ENCODE measurements at places on chromosomes 7 and 10. TPM values are rescaled to one million over a fixed set of nuclear protein-coding genes. Genes with fewer than 3 reads are reported as not detected.

GRCh38 chr7:129213828-129214227, 11.0 kb upstream of the AHCYL2 start:
- H3K4me1 ChIP-seq: 0 out of 2 replicates have a peak, but pooled peaks cover 5% of the 10 kb centered on the region
- peak overlapping the region; percentile 58 for H3K27ac ChIP-seq
- H3K36me3 ChIP-seq: peaks cover 39% of the 10 kb centered on the region
- H3K27me3 ChIP-seq: no peaks in the 10 kb centered on the region
- DNase-seq: peak; percentile 68
- H3K4me3 ChIP-seq: no peak overlapping the region

PLEKHS1 gene
- not detected for total RNA-seq

CLCN1 gene
- total RNA-seq: 0.23 TPM

- peaks cover 9% of the 10 kb centered on the region for H3K27me3 ChIP-seq
- H3K36me3 ChIP-seq: peaks cover 3% of the 10 kb centered on the region
- DNase-seq: no peak
- H3K4me3 ChIP-seq: peak overlapping the region; percentile 83
- H3K27ac ChIP-seq: peak overlapping the region; percentile 94
Observed at GRCh38 chr10:32446536-32447406, 831 bp downstream of the CCDC7 start.

GRCh38 chr10:33142295-33142694, 184.3 kb upstream of the ITGB1 start:
- DNase-seq: no peak
- H3K27ac ChIP-seq: no peak overlapping the region
- H3K36me3 ChIP-seq: no peaks in the 10 kb centered on the region
- no peaks in the 10 kb centered on the region for H3K27me3 ChIP-seq
- 0 out of 2 replicates have a peak, but pooled peaks cover 2% of the 10 kb centered on the region for H3K4me1 ChIP-seq
- H3K4me3 ChIP-seq: no peak overlapping the region

DNA sequence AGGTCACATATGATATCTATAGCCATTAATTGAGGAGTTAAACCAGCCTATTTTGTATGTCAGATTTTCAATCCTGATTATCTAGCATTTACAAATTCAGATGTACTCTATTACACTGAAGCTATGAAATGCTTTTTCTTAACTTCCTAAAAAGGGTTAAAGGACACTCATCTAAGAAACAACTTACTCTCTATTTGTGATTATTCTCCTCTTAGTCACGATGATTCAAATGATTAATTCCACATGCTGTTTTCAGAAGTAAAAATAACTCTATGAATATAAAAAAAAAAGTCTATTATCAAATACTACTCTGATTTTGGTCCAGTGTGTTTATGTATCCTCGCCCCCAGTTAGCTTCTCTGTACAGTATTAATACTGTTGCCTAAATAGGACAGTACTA, 1199.9 kb downstream of the GATA3 start:
- no peaks in the 10 kb centered on the region for H3K4me1 ChIP-seq
- no peak overlapping the region for H3K27ac ChIP-seq
- H3K36me3 ChIP-seq: no peaks in the 10 kb centered on the region
- H3K27me3 ChIP-seq: no peaks in the 10 kb centered on the region
- no peak for DNase-seq
